ENCODE measurements at places on chromosomes 6 and 20.

DNA sequence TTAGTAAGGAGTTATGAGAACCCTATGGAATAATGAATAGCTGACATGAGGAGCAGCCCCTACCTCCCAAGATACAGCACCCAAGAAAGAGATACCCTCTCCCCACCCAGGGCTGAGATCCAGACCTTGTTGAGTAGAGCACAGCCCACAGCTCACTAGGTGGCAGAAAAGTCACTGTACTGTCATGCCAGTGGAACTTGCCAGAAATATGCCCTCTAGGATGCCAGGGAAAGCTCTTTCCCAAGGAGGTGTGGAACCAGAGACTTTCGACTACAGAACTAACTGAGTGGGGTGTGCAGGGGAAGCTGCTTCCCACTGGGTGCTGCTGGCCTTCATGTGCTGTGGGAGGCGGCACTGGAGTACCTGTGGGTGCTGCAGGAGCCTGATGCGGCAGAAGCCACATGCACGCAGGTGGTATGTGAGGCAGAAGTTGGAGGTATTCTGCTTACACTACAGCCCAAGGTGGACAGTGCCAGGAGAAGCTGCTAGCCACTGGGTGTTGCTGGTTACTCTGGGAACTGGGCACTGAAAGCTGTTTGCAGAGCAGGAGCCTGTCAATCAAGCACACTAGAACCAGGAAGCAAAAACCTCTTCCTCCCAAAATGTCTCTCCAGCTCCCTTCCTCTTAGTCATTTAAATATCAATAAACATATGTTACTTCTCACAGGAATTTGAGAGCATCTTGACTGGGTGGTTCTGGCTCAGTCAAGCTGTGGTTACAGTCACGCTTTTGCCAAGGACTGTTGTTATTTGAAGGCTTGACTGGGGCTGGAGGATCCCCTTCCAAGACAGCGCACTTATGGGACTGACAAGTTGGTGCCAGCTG lies 17.8 kb downstream of the ARMC12 start:
- no peak for DNase-seq

- DNase-seq = no peak
Measured at GRCh38 chr20:51450221-51450712, 92.3 kb downstream of the NFATC2 start.

DNA sequence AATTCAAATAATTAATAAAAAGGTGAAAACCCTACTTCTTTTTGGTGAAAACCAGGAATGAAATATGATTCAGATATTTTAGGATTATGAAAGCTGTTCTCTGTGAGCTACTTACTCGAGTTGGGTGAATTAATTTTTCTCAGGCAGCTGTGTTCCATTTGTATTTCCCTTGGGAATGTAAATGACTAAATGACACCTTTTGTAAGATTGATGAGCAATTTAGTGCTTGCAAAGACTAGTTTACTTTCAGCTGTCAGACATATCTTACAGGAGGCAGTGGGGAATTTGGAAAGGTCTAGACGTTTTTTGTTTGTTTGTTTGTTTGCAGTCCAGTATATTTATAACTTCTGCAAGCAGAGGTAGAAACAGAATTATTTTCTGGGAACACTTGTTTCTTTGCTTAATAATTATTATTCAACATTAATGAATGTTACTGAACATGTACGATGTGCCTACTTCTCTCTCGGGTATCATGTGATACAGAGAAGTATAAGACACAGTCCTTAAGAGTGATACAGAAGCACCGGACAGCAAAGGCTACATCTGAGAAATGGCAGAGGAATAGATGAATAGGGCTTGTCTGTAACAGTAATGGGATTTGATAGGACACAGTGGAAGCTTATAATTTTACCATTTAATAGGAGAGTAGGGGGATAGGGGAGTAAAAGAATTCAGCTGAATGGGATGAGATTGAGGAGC lies 91.3 kb downstream of the AKAP7 start:
- no peak for DNase-seq

DNA sequence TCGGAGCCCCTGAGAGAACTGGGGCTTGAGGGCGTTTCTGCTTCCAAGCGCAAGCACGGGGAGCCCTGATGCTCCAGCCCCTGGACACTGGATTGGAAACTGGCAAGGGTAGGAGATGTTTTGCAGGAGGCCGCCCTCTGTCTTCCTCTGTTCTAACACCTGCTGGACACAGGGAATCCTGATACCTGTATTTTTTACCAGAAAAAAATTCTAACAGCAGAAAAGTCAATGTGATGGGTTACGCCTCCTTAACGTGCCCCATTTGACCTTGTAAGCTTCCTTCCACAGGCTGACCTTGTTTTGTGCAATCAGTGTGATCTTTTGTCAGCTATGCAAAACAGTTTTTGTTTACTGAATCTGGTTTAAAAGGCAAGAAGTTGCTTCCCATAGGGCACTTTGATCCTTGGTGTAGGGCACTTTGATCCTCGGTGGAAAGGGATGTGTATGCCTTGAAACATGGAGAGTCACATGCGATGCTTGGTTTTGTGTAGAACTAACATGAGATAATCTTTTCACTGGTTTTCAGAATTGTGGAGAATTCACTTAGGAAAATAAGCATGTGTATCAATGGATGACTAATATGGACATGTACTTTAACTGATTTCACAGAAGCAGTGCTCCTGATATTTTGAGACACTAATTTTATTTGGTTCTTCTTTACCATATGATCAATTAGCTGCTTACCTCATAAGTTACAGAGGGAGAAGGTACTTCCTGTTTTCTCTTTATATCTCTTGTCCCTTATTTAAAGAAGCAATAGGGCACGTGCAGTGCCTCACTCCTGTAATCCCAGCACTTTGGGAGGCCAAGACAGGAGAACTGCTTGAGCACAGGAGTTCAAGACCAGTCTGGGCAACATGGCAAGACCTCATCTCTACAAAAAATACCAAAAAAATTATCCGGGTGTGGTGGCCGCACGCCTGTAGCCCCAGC lies 59.9 kb upstream of the MAP3K4 start:
- no peak for DNase-seq

- no peak for DNase-seq
Measured at GRCh38 chr6:107458672-107459282, 587 bp downstream of the PDSS2 start.

DNA sequence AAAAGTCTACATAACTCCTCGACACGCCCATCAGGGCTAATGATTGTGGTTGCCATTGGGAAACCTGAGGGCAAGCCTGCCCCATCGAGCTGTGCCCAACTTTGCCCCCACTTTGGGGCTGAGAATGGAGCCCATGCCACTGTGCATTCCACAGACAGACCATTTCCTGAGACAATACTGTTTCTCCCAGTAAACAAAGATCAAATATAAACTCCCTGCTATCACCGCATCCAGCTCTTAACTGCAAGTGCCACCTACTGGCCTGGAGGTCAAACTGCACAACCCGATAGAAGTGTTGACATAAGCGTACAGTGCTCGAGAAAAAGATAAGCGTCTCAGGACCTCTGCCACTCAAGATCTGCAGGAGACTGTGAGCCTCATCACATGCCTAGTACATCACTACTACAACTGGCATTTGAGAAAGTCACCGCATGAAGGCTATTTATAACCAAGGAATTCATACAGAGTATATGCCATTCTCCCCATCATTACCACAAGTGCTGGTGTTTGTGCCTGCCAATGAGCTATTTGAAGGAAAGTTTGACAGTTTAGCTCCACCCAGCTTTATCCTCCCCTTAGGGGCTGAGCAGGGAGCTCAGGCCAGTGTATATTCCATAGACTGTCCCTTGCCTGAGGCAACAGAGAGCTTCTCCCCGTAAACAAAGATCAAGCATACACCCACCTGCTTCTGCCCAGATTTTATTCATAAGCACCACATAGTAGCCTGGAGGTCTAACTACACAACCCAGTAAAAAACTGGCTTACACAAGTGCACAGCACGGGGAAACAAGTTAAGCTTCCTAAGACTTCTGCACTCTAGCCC lies 4.5 kb upstream of the DEFB126 start:
- no peak for DNase-seq

DNA sequence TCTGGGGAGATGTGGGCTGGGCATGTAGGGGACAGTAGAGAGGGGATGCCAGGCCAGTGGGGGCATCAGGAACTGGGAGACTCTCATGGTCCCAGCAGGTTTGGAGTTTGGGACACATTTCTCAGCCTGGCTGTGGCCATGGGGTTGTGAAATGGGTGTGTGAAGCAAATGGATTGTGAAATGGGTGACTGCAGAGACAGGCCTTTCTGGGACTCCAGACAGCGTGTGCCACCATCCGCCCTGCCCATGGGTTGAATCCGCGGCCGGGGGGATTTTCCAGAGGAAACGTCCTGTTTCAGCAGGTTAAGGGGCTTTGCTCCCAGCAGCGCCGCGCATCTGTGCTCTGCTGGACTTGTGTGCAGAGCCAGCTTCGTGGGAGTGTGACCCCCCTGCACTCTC lies 3.7 kb upstream of the PMEPA1 start:
- no peak for DNase-seq

DNA sequence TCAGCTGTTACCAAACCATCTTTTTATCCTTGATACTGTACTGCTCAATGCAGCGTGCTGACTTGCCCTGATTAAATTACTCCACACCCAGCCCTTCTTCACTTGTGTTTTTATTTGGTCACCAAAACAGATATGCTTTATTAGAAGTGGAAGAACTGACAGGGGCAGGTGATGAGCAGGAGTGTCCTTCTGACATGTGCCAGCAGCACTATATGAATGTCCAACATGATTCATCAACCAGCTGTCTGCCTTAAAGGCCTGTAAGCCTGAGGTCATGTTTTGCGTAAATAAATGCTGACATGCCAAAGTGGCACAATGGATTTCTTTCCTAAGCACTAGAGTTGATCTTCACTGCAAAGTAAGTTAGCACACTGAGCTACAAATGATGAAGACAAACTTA lies 15.4 kb downstream of the POPDC3 start:
- DNase-seq = no peak

- DNase-seq = no peak
Measured at GRCh38 chr6:151317103-151317994, 74.0 kb downstream of the ZBTB2 start.

DNA sequence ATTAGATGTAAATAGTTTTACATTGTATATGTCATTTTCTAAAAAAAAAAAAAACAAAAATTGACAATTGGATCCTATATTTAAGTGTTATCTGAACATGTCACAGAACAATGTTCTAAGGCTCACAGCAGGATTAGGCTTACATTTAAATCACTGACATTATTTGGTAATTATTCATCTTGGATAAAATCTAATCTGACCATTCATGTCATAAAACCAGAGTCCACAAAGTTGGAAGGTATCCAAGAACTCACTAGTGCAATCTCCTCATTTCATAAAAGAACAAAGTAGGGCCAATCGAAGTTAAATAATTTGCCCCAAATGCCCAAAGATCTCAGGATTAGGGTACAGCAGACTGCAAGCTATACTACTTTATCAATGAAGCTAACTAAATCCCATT lies 73.0 kb downstream of the PDSS2 start:
- no peak for DNase-seq

GRCh38 chr6:1841136-1841535 lies 231.4 kb downstream of the FOXC1 start:
- no peak for DNase-seq

- DNase-seq = peak; percentile 57
Measured at GRCh38 chr6:11144393-11144851, 32.9 kb upstream of the ERVFRD-1 start.

DNA sequence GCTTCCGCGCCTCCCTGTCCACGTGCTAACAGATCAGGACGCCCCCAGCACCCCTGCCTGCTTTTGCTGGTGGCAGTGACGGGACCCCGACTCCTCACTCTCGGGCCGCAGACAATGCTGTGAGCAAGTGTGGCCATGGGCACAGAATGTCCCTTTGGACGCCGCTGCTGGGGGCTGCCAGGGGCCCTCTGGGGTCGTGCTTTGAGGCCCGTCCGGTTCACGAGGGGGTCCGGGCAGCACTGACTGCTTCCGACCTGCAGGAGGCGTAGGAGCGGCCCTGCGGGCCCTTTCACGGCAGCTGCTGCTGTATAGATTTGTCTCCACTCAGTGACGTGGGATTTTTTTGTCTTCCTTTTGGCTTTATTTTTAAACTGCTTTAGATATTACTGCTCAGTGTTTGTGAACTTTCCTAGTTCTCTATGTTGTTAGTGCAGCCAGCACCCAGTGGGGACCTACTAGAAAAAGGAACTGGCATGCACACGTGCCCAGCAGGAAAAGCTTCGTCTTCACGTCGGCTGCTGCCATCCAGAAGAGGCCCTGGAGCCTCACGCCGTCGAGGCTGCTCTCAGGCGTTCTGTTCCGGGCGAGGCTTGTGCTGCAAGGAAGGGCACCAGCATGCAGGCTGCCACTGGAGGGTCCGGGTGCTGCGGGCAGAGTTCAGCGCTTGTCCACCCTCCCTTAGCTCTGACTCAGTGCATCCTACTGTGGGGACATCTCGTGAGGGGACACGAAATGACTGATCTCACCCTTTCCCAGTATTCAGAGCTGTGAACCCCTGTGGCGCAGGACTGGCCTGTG lies 21.7 kb downstream of the UCKL1 start:
- no peak for DNase-seq

- DNase-seq = no peak
Measured at GRCh38 chr20:58192567-58192966, 35.9 kb downstream of the ANKRD60 start.

DNA sequence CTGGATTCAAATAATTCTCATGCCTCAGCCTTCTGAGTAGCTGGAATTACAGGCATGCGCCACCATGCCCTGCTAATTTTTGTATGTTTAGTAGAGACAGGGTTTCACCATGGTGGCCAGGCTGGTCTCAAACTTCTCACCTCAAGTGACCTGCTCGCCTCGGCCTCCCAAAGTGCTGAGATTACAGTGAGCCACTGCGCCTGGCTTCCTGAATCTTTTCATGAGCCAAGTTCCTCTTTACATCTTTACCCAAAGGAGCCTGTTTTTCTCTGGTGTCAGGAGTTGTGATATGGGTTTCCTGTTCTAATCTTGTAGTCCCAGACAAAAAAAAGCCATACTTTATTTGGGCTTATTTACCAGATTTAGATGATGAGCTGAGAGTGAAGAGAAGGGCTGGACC lies 34.4 kb downstream of the PCNA start:
- no peak for DNase-seq

DNA sequence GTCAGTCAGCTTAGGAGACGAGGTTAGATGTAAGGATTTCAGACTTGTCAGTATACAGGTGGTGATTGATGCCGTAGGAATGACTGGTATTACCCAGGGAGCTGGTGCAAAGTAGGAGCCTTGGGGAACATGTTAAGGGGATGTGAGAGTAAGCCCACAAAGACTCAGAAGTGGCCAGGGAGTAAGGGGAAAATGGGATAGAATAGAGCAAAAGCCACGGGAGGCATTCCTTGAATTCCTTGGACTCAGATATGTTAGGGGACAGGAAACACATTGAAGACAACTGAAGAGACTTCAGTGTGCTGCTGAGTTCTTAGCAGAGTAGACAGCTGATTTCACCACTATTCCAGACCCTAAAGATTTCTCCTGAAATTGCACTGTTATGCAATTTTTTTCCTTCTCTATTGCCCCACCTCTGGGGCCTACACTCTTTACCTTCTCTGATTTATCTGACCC lies 1.2 kb upstream of the ACAT2 start:
- DNase-seq = no peak

- DNase-seq = no peak
Measured at GRCh38 chr6:3208775-3209113, 18.7 kb downstream of the TUBB2B start.
